ENCODE measurements at places on chromosomes 16 and 17. TPM values are rescaled to one million over a fixed set of nuclear protein-coding genes. Genes with fewer than 3 reads are reported as not detected.

The KRTAP9-8 gene
- not detected for total RNA-seq

DNA sequence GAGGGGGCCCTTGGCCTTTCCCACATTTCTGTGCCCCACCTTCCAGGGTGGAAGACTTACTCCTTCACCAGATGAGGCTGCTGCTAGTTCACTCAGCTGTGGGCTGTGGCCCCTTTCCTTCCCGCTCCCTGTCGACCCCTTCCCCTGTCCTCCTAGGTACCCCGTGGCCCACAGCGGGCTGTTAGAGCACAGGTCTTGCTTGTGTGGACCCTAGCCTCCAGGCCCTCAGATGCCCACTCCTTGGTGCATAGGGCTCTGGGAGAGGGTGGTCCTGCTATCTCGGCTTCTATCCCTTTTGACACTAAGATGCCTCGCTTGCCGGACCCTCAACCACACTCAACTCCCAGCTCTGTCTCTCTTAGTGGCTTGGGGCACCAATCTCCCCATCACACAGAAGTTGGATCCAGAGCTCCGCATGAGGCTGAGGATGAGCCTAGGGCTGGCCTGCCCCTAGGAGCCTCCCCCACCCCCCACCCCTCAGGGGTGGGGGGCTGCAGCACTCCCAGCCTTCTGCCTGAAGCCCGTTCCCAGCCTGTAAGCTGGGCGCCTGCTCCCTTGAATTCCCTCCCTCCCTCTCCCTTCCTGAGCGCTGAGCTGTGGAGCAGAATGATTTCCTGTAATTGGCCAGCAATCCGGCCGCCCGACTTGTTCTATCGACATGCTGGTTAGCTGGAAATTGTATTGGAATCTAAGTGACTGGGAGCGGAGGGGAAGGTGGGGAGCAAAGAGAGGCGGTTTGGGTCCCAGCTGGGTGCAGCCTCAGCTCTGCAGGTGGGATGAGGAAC lies 30.9 kb downstream of the DCAKD start:
- H3K4me1 ChIP-seq, result no peaks in the 10 kb centered on the region
- H3K36me3 ChIP-seq, result no peaks in the 10 kb centered on the region
- no peaks in the 10 kb centered on the region for H3K27me3 ChIP-seq
- H3K4me3 ChIP-seq, result no peak overlapping the region

GRCh38 chr16:85978291-85978775 lies 79.4 kb downstream of the IRF8 start:
- H3K36me3 ChIP-seq, result no peaks in the 10 kb centered on the region
- no peak for DNase-seq
- H3K4me3 ChIP-seq, result no peak overlapping the region
- H3K4me1 ChIP-seq, result no peaks in the 10 kb centered on the region
- no peak overlapping the region for H3K27ac ChIP-seq

GRCh38 chr16:10408824-10409381 lies 23.0 kb downstream of the ATF7IP2 start:
- H3K36me3 ChIP-seq, result no peaks in the 10 kb centered on the region
- H3K27ac ChIP-seq, result no peak overlapping the region
- no peaks in the 10 kb centered on the region for H3K27me3 ChIP-seq
- H3K4me1 ChIP-seq, result no peaks in the 10 kb centered on the region

The COPZ2 gene
- total RNA-seq, result 34.4 TPM

DNA sequence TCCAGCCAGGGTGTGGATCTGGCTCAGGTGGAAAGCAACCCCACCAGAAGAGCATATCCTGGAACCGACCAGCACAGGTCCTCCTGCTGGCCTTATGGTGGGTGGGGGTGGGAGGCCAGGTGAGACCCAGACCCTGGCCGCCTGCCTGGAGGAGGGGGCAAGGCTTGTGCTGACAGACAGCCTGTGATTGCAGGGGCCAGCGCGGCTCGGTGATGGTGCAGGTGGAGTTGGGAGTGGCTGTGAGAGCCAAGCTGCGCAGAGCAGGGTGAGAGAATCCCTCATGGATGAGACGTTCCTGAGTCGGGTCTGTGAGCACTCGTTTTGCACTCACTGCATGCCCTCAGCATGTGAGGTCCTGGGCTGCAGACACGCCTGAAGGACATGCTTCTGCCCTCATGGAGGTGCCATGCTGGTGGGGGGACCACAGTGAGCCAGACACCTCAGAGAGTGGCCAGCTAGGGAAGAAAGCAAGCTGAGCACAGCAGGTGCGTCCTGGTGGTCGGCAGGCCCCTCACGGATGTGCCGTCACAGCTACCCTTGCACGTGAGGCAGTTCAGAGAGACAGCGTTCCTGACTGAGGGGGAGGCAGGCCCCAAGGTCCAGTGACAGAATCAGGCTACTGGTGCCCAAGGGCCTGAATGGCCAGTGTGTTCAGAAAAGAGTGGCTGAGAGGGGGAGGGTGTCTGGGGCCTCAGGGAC lies 3.8 kb upstream of the KCNJ12 start:
- peaks cover 10% of the 10 kb centered on the region for H3K4me1 ChIP-seq
- H3K36me3 ChIP-seq, result no peaks in the 10 kb centered on the region
- no peak for DNase-seq
- H3K27ac ChIP-seq, result no peak overlapping the region
- H3K27me3 ChIP-seq, result no peaks in the 10 kb centered on the region

DNA sequence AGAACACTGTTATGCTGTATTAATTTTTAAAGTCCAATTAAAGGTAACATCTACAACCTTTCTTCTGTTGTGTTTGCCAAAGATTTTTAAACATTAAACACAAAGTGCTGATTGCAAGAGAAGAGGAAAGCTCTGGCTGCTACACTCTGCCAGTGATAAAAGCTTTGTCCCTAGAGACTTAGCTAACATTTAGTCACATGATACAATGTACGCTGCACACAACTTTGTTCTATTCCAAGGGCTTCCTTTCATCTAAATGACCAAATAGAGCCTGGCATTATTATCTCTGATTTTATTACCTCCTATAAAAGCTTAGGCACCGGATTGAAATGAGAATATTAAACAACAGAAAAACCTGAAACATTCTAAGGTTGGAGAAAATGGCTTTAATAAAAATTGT lies 388.7 kb upstream of the PMFBP1 start:
- H3K27me3 ChIP-seq, result no peaks in the 10 kb centered on the region
- H3K4me1 ChIP-seq, result no peaks in the 10 kb centered on the region
- DNase-seq, result no peak
- H3K36me3 ChIP-seq, result no peaks in the 10 kb centered on the region
- H3K27ac ChIP-seq, result no peak overlapping the region

The TPSG1 gene
- total RNA-seq, result 1.5 TPM

The ZNF232 gene
- 2.4 TPM for total RNA-seq

GRCh38 chr16:55470533-55471371 lies 8.2 kb upstream of the MMP2 start:
- H3K36me3 ChIP-seq, result no peaks in the 10 kb centered on the region
- H3K4me1 ChIP-seq, result no peaks in the 10 kb centered on the region
- H3K27ac ChIP-seq, result peak overlapping the region; percentile 58
- no peaks in the 10 kb centered on the region for H3K27me3 ChIP-seq

DNA sequence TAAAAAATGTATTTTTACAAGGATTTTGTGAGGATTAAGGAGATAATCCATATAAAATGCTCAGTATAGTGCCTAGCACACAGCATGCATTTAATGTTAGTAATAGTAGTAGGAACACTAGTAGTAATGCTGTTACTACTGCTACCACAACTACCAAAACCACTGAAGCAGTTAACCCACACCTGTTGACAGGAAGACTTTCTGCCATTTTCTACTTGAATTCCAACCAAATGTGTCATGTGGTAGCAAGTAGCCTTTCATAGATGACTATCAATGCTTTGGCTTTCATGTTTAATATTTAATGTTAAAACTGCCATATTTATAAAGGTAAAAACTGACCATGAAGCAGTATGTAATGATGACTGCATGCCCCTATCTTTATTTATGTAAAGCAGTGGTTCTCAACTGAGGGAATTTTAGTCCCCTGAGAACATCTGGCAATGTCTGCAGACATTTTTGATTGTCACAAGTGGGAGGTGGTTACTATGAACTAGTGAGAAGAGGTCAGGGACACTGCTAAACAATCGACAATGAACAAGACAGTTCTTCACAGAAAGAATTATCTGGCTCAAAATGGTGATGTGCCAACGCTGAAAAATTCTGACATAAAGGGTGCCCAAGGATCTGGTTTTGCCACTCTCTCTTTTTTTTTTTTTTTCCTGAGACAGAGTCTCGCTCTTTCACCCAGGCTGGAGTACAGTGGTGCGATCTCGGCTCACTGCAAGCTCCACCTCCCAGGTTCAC lies 89.4 kb downstream of the ITFG1 start:
- no peak overlapping the region for H3K4me3 ChIP-seq
- H3K4me1 ChIP-seq, result no peaks in the 10 kb centered on the region
- no peak overlapping the region for H3K27ac ChIP-seq
- no peaks in the 10 kb centered on the region for H3K27me3 ChIP-seq
- DNase-seq, result no peak

The SKAP1 gene
- total RNA-seq, result 1.9 TPM

The PDILT gene
- total RNA-seq, result not detected

DNA sequence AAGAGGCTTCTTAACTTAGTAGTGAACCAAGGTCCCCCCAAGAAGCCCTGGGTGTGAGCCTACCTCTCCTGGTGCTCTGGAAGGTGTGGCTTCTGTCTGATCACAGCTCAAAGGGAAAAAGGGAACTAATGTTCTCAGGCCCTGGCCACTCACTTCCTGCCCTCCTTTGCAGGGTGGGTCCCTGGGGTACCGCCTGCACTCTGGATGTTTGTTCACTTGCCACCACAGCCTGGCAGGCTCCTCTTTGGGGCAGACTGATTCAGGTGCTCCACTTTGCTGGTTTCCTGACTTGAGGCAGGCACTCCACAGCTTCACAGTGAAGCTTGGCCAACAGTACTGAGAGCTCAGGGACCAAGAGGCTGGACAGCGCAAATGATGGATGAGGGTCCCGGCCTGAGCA lies 5.9 kb upstream of the MYO15A start:
- H3K4me3 ChIP-seq, result no peak overlapping the region
- no peak for DNase-seq

DNA sequence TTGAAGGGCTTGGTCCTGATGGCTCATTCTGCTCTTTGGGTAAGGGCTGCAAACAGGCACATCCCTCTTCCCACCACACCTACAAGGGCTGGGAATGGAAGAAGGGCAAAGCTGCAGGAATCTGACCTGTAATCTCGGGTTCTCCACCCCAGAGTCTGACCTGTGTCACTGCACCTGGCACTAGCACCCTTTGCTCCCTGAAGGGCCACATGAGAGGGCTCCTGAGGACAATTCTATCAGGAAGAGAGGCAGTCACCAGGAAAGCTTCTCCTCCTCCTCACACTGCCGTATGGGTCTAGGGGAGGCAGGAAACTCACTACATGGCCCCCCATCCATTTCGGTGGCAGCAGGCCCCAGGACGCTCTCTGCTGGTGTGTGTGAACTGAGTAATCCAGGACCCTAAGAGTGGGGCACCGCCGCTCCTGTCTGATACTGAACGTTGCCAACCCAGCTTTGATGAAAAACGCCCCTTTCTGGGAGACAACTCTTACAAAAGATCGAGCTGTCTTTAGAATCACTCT lies 26.4 kb downstream of the TTLL6 start:
- H3K27me3 ChIP-seq, result no peaks in the 10 kb centered on the region
- no peak overlapping the region for H3K27ac ChIP-seq
- H3K36me3 ChIP-seq, result no peaks in the 10 kb centered on the region
- H3K4me3 ChIP-seq, result no peak overlapping the region

The HSD17B1 gene
- not detected for total RNA-seq

- no peak for DNase-seq
- peaks cover 5% of the 10 kb centered on the region for H3K4me1 ChIP-seq
- H3K4me3 ChIP-seq, result no peak overlapping the region
- no peak overlapping the region for H3K27ac ChIP-seq
These were observed 28.3 kb downstream of the LYRM1 start for GRCh38 chr16:20928774-20929411.

- DNase-seq, result no peak
- H3K4me3 ChIP-seq, result no peak overlapping the region
- H3K4me1 ChIP-seq, result peaks cover 5% of the 10 kb centered on the region
These were observed 21.8 kb downstream of the ANKRD40 start for GRCh38 chr17:50685691-50686493.

The WNT9B gene
- total RNA-seq, result 0.27 TPM

The AGRP gene
- total RNA-seq, result not detected

DNA sequence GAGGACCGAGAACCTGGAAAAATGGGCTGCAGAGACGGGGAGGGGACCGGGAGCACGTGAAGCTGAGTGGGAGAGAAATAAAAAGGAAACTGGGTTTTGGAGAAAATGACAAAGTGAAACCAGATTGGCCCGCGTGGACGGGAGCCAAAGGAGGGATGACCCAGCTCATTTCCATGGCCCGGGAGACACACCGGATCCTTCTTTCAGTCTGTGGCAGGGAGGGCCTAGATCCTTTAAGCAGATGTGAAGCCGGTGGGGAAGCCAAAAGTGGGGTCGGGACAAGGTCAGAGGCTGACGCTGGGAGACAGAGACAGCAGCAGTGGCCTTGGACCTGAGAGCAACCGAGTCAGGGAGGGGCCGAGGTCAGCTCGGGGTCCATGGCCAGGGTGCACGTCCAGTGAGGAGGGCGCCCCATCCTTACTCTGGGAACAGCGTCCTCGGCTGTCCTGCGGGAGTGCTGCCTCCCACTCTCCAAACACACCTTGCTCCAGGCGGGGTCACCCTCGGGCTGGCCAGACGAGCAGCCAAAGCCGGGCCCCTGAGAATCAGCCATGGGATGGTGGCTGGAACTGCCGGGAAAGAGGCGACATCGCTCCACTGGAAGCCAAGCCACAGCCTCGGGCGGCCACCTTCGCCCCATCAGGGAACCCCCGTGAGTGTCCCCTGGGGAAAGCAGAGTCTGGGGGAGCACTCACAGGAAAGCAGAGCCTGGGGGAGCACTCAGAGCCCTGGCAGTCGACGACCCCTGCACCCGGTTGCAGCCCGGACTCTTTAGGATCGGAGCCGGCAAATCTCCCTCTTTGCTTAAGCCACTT lies 17.3 kb downstream of the CA5A start:
- H3K4me3 ChIP-seq, result no peak overlapping the region
- H3K27me3 ChIP-seq, result no peaks in the 10 kb centered on the region

GRCh38 chr16:69838489-69838888 lies 76.4 kb downstream of the WWP2 start:
- H3K4me1 ChIP-seq, result no peaks in the 10 kb centered on the region
- H3K4me3 ChIP-seq, result no peak overlapping the region

The GNG13 gene
- not detected for total RNA-seq

The UBN1 gene
- 56.2 TPM for total RNA-seq

The HID1 gene
- total RNA-seq, result 35.6 TPM

The MBTPS1 gene
- total RNA-seq, result 103 TPM

DNA sequence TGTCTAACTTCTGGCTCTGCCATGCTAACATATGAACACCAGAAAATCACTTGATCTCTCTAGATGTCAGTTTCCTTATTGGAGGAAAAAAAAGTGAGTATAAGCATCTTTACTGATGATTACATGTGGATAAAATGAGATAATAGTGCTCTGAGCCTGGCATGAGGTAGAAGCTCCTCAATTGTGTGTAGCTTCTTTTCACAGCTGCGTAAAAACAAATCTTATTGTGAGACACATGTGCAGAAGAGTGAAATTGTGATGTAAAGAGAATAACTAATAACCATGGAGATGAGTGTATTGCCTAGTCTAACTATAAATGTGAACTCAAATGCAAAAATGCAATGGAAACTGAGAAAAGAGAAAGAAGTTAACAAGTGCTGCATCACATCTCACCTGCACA lies 44.7 kb downstream of the CDH11 start:
- no peak for DNase-seq
- no peak overlapping the region for H3K4me3 ChIP-seq
- no peak overlapping the region for H3K27ac ChIP-seq
- no peaks in the 10 kb centered on the region for H3K36me3 ChIP-seq
